Adipocyte (in vitro differentiated cells): ENCODE measurements at places on chromosomes 5 and 9.
A peak's percentile ranks its signal among the peaks of the same experiment; 100 is the strongest.

DNA sequence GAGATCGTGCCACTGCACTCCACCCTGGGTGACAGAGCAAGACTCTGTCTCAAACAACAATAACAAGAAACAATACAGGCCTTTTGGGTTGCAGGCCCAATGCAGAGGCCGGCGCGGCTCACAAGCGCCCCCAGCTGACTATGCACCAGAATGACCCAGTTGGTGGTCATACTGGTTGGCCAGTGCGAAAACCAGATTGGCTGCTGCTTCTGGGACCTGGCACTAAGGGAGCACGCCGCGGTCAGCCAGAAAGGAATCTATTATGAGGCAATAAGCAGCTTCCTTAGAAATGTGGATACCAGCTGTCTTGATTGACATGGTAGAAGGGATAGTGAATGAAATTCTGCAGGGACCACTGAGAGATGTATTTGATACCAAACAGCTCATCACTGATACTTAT lies 35.0 kb downstream of the RANBP17 start:
- DNase-seq, result peak; percentile 25

DNA sequence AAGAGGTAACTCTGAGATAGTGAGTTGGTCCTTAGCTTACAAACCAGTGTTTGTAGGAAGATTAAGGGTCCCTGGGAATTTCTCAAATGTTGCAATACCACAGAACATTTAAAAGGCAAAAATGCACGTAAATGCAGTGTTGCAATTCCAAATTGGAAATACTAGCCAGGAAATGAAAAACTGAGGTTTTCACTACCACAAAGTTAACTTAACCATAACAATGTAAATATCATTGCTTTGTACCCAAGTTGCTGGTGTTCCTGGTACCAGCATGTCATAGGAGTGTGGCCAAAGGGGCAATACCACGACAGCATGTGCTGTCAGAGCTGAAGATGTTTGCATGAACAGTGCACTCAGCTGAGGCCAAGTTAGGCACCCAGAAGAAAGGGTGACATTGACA lies 382.9 kb downstream of the GLIS3 start:
- DNase-seq, result peak; percentile 93

DNA sequence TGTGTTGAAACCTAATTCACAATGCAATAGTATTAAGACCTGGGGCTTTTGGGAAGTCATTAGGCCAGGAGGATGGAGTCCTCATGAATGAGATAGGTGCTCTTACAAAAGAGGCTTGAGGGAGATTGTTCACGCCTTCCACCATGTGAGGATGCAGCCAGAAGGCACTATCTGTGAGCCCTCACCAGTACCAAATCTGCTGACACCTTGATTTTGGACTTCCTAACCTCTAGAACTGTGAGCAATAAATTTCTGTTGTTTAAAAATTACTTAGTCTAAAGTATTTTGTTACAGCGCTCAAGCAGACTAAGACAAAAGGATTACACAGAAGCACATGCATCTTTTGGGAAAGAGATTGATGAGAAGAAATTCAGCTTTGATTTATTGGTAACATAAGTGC lies 232.9 kb upstream of the NR4A3 start:
- no peak for DNase-seq

GRCh38 chr5:149130121-149130914 lies 11.0 kb upstream of the ABLIM3 start:
- DNase-seq, result no peak

DNA sequence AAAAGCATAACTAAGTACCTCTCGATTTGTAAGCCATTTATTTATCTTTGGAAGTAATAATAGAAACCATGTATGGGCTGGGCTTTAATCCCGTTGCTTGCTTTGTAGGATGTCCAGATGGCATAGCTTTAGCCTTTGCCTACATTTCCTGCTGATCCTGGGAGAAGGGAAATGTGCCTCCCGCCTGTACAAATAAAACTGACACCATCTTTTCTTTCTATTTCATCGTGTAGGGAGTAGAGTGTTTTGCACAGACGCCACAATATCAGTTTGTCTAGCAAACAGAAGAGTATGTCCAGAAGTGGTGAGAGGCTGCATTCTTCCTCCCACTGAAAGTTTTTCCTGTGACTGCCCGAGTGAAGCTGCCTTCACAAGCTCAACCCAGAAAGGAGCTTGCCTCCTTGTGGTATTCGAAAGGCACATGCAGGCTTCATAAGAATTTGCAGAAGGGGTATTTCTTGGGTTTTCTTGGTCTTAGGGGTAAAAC lies 24.7 kb upstream of the TJP2 start:
- DNase-seq, result peak; percentile 81

GRCh38 chr5:178420354-178420781 lies 169.8 kb downstream of the COL23A1 start:
- DNase-seq, result no peak

GRCh38 chr9:125644819-125645507 lies 62.0 kb downstream of the MAPKAP1 start:
- DNase-seq, result peak; percentile 39

DNA sequence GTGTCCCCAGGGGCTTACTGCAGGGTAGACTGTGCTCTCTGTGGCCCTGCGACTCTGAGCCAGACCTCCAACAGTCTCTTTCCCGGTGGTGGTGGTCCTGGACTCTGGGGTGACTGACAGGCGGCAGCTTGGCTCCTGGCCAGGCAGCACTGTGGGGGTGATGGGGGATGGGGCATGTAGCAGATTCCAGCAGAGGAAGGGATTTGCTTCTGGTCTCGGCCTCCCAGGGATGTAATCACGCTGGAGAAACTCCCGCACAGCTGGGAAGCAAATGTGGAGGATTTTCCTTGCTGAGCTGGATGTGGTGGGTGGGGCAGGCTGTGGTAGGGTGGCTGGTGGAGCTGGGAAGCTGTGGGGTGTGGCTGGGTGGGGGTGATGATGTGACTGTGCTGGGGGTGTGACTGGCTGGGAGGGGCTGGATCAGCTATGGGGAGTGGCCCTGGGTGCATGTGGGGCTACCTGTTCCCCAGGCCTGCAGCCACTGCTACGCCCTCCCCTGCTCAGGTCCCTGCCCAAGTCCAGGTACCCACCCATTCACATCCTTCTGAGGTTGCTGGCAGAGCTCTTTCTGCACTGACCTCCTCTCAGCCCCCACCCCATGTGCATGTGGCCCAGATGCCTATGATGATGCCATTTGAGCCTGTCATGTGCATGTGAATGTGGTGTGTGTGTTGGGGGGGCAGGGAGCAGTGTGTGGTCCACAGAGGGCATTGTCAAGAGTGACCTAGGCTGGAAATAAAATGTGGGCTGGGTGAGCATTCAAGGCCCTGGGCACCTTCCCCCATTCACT lies 3.8 kb downstream of the NDST1 start:
- DNase-seq, result peak; percentile 42

DNA sequence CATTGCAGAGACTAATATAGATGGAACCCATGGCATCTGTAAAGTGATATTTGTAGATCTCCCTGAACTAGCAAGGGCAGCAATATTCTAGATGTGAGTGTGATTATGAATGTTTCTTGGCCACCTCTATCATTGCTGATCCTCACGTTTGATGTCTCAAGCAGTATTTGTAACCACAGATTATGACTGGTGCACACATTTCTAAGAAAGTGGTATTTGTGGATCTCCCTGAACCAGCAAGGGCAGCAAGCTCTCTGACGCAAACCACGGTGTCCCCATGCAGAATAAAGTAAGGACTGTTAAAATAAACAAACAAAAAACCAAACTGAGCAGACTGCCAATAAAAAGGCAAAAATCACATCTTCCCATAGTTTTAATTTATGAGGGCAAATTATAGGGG lies 301.3 kb downstream of the CSNK1G3 start:
- DNase-seq, result peak; percentile 18

GRCh38 chr9:73577848-73578247 lies 426.2 kb downstream of the ANXA1 start:
- peak; percentile 3 for DNase-seq

- DNase-seq, result peak; percentile 47
These were observed 42.6 kb downstream of the NPR3 start for GRCh38 chr5:32753765-32754164.

- no peak for DNase-seq
These were observed 47.6 kb downstream of the KLHL3 start for GRCh38 chr5:137688210-137688840.

GRCh38 chr5:20286512-20286911 lies 298.5 kb upstream of the CDH18 start:
- peak; percentile 74 for DNase-seq

GRCh38 chr5:6525910-6526309 lies 77.3 kb downstream of the UBE2QL1 start:
- no peak for DNase-seq

GRCh38 chr5:178288401-178289368 lies 56.1 kb upstream of the PHYKPL start:
- DNase-seq, result peak; percentile 7

DNA sequence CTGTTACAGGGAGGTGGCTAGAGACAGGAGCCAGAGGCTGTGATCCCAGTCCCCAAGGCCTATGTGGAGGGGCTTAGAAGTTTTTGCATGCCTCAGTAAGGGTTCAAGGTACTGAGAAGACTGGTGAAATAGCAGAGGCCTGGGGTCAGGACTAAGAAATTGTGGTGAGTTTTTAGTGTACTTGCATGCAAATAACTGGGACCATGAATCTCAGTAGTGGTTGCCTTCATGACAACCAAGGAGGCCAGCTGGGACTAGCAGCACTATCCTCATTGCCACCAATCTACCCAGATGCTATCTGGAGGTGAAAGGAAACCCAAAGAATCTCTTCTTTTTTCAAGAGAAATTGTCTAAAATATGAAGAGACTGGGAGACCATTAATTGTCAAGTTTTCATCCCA lies 395.1 kb downstream of the CETN3 start:
- no peak for DNase-seq

DNA sequence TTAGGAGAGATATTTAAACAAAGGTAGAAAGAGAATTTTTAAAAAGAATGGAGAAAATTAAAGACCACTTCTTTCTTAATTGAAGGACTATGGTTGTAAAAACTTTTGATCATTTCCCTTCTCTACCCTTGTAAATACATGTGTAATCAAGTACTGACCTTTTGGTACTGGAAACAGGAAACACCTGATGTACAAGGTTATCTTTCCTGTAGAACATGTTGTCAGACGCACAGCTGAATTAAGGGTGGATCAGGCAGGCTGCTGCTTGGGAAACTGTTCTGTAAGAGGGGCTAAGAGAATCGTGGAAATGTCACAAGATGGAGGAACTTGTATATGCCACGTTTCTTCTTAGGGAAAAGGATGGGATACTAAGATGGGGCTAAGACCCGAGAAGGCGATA lies 341.6 kb downstream of the ZNF608 start:
- DNase-seq, result no peak

DNA sequence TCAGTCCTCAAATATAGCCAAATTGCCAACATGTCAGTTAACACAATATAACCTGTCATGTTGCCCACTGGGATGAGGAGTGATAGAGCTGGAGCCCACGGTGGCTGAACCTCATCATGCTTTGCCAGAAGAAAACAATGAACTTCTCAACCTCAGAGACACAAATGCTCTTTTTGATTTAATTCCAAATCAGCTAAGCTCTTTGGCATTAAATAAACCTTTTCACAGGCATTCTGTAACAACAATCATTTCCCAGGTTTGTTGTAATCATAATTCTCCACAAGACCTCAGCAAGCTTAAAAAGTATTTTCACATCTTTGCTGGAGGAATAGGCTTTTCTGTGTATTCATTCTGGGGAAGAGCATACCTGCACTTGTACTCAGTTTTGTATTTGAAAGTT lies 830.9 kb downstream of the MAT2B start:
- no peak for DNase-seq

- DNase-seq, result peak; percentile 56
These were observed 3.8 kb downstream of the GAS1 start for GRCh38 chr9:86943201-86944113.

DNA sequence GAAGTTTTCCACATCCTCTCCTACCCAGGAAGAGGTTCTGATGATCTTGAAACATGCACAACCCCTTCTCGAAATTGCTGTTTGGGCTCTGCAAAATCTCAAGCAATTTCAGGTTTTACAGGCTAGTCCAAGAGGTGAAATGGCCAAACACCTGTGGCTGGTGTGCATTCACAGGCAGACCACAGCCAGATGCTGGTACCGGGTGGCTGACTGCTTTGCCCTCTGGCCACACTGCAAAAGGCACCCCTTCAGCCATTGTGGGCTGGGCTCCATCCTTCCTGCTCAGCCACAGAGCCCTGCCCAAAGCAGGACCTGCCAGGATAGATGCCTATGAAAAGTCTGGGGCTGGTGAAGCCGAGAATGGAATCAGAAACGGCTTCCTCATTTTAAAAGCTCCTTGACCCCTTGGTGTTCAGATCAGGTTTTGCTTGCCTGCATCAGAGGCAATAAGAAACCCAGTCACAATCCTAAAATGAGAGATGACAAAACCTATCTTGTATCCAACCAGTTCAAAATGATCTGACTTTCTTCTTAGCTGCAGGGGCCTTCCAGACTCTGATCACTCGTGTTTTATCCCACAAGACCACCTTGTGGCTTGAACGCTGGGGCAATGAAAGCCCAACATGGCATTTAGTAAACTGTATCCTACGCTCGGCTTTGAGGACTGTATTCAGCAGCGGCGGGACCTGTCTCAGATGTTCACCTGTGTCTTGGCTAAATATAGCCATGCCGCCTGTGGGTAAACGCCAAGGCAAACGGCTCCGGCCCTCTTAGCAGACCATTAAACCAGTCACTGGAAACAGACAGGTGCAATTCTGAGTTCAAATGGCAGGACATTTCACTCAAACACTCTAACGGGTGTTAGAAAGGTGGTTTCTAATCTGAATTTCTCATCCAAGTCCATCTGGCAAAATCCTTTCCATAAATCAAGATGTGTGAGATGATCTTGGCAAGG lies 49.6 kb downstream of the EPB41L4B start:
- DNase-seq, result no peak

DNA sequence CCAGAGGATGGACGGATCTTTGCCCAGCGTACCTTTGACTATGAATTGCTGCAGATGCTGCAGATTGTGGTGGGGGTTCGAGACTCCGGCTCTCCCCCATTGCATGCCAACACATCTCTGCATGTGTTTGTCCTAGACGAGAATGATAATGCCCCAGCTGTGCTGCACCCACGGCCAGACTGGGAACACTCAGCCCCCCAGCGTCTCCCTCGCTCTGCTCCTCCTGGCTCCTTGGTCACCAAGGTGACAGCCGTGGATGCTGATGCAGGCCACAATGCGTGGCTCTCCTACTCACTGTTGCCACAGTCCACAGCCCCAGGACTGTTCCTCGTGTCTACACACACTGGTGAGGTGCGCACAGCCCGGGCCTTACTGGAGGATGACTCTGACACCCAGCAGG lies 1.9 kb downstream of the PCDHGC5 start:
- no peak for DNase-seq

- no peak for DNase-seq
These were observed 124.5 kb upstream of the GNA14 start for GRCh38 chr9:77772646-77773045.

GRCh38 chr5:93621327-93621798 lies 38.3 kb downstream of the NR2F1 start:
- DNase-seq, result peak; percentile 86

DNA sequence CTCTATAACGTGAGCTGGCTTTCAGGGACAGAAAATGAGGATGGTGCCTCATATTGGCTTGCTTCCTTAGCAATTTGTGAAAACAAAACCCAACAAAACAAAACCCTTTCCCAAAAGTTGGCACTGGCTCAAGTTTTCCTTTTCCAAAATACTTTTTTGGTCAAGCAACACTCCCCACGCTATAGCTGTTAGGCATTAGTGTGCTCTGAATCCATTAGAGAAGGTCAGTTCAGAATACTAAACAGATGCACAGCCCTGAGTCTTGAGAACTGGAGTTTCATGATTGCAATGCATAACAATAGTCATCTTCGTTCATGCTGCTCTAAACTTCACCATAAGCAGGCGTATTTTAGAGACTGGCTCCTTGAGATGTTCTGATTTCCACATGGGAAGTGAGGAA lies 172.0 kb upstream of the KLF9 start:
- peak; percentile 59 for DNase-seq
